K562 (cell line): ENCODE measurements at places on chromosomes 3 and 15. TPM values are rescaled to one million over a fixed set of nuclear protein-coding genes. Genes with fewer than 3 reads are reported as not detected.

The RHOV gene
- total RNA-seq, result 1.9 and 2.0 TPM in 2 replicates

The IP6K1 gene
- total RNA-seq, result 29.2 and 31.2 TPM in 2 replicates

The GPR87 gene
- total RNA-seq, result not detected in 2 replicates

The SLC2A2 gene
- total RNA-seq, result 0.18 TPM in 1 of 2 replicates, not detected in the other

The LRTM1 gene
- total RNA-seq, result not detected in 2 replicates
